ENCODE measurements at places on chromosomes 3 and 15. TPM values are rescaled to one million over a fixed set of nuclear protein-coding genes. Genes with fewer than 3 reads are reported as not detected.

GRCh38 chr3:127363171-127363570, 75.3 kb upstream of the PRR20G start:
- H3K27ac ChIP-seq = no peak overlapping the region
- peaks cover 7% of the 10 kb centered on the region for H3K4me1 ChIP-seq
- peaks cover 3% of the 10 kb centered on the region for H3K27me3 ChIP-seq
- no peak for DNase-seq
- H3K36me3 ChIP-seq = no peaks in the 10 kb centered on the region
- H3K4me3 ChIP-seq = no peak overlapping the region

DNA sequence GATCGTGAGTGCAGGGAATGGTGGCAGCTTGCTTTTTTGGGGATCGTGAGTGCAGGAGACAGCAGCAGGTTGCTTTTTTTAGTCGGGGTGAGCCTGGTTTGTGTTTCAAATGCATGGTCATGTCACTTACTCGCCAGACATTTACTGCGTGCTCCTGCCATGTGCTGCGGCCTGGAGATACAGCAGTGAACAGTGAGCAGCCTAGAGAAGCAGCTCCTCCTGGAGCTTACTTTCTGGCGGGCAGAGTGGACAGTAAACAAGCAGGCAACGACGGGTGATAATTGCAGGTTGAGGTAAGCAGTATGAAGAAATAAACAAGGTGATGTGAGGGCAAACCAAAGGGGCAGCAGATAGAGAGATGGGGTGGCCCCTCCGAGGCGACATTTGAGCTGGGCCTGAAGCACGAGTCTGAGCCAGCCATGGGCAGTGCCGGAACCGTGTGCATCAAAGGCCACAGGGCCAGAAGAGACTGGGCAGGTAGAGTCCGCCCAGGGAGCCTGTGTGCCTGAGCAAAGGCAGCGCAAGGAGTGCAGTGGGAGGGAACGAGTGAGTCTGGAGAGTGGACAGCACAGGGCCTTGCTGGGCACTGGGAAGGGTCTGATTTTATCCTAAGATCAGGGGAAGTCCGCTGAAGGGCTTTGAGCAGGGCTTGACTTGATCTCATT, 57.3 kb upstream of the RASA2 start:
- DNase-seq = no peak
- no peak overlapping the region for H3K4me3 ChIP-seq
- peaks cover 19% of the 10 kb centered on the region for H3K4me1 ChIP-seq
- no peak overlapping the region for H3K27ac ChIP-seq
- no peaks in the 10 kb centered on the region for H3K36me3 ChIP-seq

DNA sequence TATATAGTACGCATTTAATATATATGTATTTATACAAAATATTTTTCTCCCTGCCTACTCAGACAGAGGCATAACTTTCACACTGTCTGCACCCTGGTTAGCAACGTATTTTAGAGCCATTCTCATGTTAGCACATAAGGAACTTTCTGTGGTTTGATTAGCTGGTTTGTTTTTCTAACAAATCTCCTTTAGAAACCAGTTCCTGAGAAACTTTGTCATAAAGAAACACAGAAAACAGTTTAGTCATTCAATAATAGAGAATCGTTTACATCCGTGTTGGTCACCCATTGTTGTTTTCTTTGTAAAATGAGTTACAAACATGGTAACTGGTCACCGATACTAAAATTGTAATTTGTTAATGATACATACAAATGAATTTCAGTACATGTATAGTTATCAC, 5.9 kb upstream of the NGRN start:
- DNase-seq = no peak
- H3K4me1 ChIP-seq = no peaks in the 10 kb centered on the region
- no peaks in the 10 kb centered on the region for H3K27me3 ChIP-seq
- no peak overlapping the region for H3K4me3 ChIP-seq
- no peaks in the 10 kb centered on the region for H3K36me3 ChIP-seq

GRCh38 chr3:148598619-148599018, 99.1 kb upstream of the AGTR1 start:
- no peak for DNase-seq
- H3K27me3 ChIP-seq = no peaks in the 10 kb centered on the region
- no peak overlapping the region for H3K4me3 ChIP-seq
- H3K36me3 ChIP-seq = no peaks in the 10 kb centered on the region
- no peak overlapping the region for H3K27ac ChIP-seq

DNA sequence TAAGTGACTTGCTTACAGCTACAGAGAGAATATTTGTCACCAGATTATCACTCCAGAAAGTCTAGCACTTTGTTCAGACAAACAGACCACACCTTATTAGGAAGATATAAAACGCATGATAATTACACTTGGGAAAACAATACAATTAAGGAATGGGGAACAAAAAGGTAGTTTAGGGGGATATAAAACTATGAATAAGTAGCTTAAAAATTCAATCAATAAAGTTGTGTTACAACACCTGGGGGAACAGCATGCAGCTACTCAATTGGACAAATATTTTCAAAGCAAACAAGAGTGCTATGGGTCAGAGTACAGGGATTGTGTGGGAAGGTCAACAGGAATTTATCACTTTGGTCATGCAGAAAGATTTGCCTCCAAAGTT, 15.1 kb downstream of the CLDN1 start:
- H3K27ac ChIP-seq = no peak overlapping the region
- H3K4me1 ChIP-seq = no peaks in the 10 kb centered on the region
- DNase-seq = no peak
- no peaks in the 10 kb centered on the region for H3K36me3 ChIP-seq
- H3K27me3 ChIP-seq = no peaks in the 10 kb centered on the region
- H3K4me3 ChIP-seq = no peak overlapping the region

GRCh38 chr3:161020256-161020655, 84.9 kb downstream of the B3GALNT1 start:
- DNase-seq = no peak
- H3K4me1 ChIP-seq = peaks cover 5% of the 10 kb centered on the region
- no peaks in the 10 kb centered on the region for H3K27me3 ChIP-seq
- H3K27ac ChIP-seq = no peak overlapping the region
- H3K36me3 ChIP-seq = peaks cover 3% of the 10 kb centered on the region

DNA sequence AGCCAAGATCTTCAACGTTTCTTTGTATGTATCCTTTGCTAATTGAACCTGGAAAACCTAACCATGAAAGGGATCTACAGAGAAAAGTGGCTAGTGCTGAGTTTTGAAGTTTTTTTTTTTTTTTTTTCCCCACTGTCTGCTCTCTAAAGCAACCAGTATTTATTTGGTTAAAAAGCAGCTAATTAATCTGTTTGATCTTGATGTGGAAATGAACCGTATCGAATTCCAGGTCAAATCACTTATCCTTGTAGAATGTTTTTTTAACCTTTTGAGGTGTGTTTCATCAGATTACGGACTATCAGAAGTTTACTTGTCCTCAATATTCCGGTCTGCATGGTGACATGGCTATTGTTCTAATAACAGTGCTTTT, 117.2 kb downstream of the FNDC3B start:
- DNase-seq = no peak
- no peak overlapping the region for H3K27ac ChIP-seq
- peaks cover 52% of the 10 kb centered on the region for H3K4me1 ChIP-seq
- H3K4me3 ChIP-seq = no peak overlapping the region

GRCh38 chr3:136750897-136751315, 1.3 kb downstream of the STAG1 start:
- peak overlapping the region; percentile 77 for H3K4me3 ChIP-seq
- H3K27ac ChIP-seq = peak overlapping the region; percentile 99
- DNase-seq = no peak
- no peaks in the 10 kb centered on the region for H3K27me3 ChIP-seq
- no peaks in the 10 kb centered on the region for H3K36me3 ChIP-seq

DNA sequence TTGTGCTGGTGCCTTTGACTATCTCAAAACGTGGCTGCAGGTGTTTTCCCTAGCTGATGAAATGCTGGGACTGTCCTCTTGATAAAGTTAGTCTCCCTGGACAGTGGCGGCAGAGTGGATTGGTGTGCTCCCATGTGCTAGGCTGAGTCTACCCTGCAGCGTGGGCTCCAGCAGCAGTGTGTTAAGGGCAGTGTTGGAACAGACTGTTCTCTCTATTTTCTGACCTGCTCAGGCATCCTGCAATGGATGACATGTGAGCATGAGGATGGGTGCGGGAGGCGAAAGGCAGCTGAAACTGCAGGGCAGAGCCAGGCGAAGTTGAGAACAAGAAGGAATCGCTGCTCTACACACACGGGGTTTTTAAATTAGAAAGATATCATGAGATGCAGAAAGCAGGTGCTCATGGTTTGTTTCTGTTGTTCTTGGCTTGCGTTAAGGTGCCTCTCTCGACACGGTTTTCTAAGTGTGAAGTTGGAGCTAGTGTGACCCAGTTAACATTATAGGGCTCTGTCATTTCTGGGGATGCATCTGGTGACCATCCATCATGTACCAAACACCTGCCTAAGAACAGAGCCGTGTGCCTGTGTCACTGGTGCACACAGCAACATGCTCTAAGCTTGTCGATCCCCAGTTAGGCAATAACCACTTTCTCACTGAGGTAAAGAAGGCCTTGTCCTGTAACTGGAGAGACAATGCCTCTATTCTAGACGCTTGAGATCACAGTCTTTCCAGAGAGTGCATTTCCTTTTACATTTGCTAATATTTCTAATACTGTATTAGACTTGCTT, 44.3 kb downstream of the SLCO3A1 start:
- DNase-seq = no peak
- no peaks in the 10 kb centered on the region for H3K27me3 ChIP-seq
- no peak overlapping the region for H3K4me3 ChIP-seq
- H3K4me1 ChIP-seq = peaks cover 5% of the 10 kb centered on the region
- no peak overlapping the region for H3K27ac ChIP-seq
- H3K36me3 ChIP-seq = no peaks in the 10 kb centered on the region

GRCh38 chr15:47301481-47301880, 415.8 kb upstream of the SEMA6D start:
- peaks cover 24% of the 10 kb centered on the region for H3K4me1 ChIP-seq
- no peaks in the 10 kb centered on the region for H3K36me3 ChIP-seq
- no peak for DNase-seq
- no peaks in the 10 kb centered on the region for H3K27me3 ChIP-seq

GRCh38 chr3:21621181-21621651, 129.8 kb downstream of the ZNF385D start:
- no peak for DNase-seq
- no peak overlapping the region for H3K4me3 ChIP-seq
- H3K27me3 ChIP-seq = no peaks in the 10 kb centered on the region
- H3K27ac ChIP-seq = no peak overlapping the region

BLM gene
- total RNA-seq = 35.2 TPM

FBXW12 gene
- total RNA-seq = 0.82 TPM

CISH gene
- 0.32 TPM for total RNA-seq

SRGAP3 gene
- 35.7 TPM for total RNA-seq
